Esophagus (tissue), 2 donors: ENCODE measurements at places on chromosomes 2 and 18. TPM values are rescaled to one million over a fixed set of nuclear protein-coding genes. Genes with fewer than 3 reads are reported as not detected.

Gene MARCHF7
- 43.1 TPM for polyA plus RNA-seq

Gene AKAIN1
- not detected for polyA plus RNA-seq

Gene SERPINB7
- polyA plus RNA-seq: 0.94 TPM

Gene HOXD11
- polyA plus RNA-seq: 0.08 TPM

Gene HSBP1L1
- polyA plus RNA-seq: 26.0 TPM

Gene CASP10
- polyA plus RNA-seq: 8.7 TPM

Gene CYP26B1
- polyA plus RNA-seq: 2.2 TPM

Gene TNFAIP6
- 0.28 TPM for polyA plus RNA-seq

Gene SPR
- polyA plus RNA-seq: 18.2 TPM

Gene LINC00305
- not detected for polyA plus RNA-seq

Gene NT5C1B
- not detected for polyA plus RNA-seq

Gene KLHL30
- polyA plus RNA-seq: 0.24 TPM

Gene LANCL1
- 4.4 TPM for polyA plus RNA-seq

Gene EFHD1
- polyA plus RNA-seq: 1.3 TPM

Gene LYPD1
- 0.24 TPM for polyA plus RNA-seq

Gene PIAS2
- polyA plus RNA-seq: 3.8 TPM

Gene MRPL30
- polyA plus RNA-seq: 20.4 TPM

Gene CD207
- polyA plus RNA-seq: 0.94 TPM

Gene FRZB
- 1.3 TPM for polyA plus RNA-seq

Gene IL36A
- 243 TPM for polyA plus RNA-seq

Gene TSPYL6
- polyA plus RNA-seq: 0.02 TPM

Gene DOK6
- polyA plus RNA-seq: 0.10 TPM

Gene SLC30A3
- polyA plus RNA-seq: 0.08 TPM

Gene VWC2L
- not detected for polyA plus RNA-seq

Gene SLC23A3
- 1.2 TPM for polyA plus RNA-seq

Gene SCYGR8
- not detected for polyA plus RNA-seq

Gene TCF23
- polyA plus RNA-seq: not detected

Gene KATNAL2
- 2.2 TPM for polyA plus RNA-seq

Gene VIL1
- polyA plus RNA-seq: 0.26 TPM

Gene MEP1B
- not detected for polyA plus RNA-seq

Gene CAD
- polyA plus RNA-seq: 16.8 TPM

Gene CNGA3
- polyA plus RNA-seq: 0.02 TPM
